ENCODE measurements at places on chromosomes 11 and 22.
A peak's percentile ranks its signal among the peaks of the same experiment; 100 is the strongest.

GRCh38 chr22:30074147-30074546 lies 6.1 kb upstream of the HORMAD2 start:
- no peak for DNase-seq

GRCh38 chr11:10728789-10729472 lies 22.1 kb upstream of the CTR9 start:
- no peak for DNase-seq

DNA sequence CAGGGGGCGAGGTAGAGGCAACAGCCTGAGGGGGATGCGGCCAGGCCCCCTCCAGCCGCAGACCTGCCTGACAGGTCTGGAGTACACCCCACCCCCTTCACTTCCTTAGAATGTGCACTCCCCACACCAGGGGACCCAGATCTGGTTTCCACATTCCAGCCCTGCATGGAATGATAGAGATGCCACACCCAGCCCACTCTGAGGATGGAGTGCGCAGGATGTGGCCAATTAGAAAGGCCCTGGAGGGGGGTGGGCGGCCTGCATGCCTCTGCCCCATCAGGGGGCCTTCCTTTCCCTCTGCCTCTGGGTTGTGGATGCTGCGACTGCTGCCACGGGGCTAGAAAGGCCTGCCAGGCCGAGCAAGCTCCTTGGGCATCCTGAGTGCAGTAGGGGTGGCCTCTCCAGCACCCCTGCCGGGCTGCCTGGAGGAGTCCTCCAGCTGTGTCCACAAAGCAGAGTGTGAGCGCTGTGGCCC lies 28.2 kb upstream of the MGAT3 start:
- DNase-seq, result no peak

DNA sequence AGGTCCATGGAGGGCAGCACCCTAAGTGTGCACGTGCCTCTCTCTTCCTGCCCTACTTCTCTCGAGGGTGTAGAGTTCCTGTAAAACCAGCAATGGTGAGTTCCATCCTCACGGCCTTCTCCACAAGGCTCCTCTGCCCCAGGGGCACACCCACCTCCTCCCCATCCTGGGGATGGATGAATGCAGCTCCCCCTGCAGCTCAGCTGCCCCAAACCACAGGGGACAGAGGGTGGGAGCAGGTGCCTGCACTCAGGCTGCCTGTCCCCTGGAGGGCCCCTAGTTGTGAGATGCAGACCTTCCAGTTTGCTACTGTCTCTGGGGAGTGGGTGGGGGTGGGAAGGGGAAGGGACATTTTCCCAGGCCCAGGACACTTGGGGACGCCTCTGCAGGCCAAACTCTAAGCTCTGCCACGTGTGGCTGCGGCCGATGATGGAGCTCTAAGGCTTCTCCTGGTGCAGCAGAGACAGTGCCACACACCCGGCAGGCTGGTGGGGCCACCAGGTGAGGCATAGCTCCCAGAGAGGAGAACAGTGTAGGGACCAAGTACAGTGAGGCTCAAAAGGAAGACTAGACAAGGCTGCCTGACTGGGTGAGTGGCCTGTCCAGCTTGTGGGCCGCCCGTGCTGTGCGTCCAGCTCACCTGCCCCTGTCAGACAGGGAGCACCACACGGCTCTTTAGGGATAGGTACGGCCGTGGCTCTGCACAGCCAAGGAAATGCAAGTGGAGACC lies 540.9 kb downstream of the TBC1D22A start:
- DNase-seq, result no peak

DNA sequence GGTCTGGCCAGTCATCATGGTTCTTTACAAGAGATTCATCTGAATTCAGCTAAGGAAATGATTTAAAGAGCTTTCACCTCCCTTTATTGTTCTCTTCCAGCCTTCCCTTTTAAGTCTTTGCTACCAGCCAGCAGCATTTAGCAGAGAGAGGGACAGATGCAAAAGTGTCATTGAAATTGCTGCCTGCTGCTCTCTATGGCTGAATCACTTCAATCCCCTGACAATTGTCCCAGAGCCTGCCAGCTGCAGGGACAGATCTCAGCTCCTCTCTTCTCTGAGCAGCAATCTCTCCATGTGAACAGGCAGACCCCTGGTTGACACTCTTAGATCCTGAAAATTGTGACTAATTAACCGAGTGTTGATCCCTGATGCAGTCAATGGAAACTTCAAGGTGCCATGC lies 816.9 kb upstream of the CCDC90B start:
- no peak for DNase-seq

DNA sequence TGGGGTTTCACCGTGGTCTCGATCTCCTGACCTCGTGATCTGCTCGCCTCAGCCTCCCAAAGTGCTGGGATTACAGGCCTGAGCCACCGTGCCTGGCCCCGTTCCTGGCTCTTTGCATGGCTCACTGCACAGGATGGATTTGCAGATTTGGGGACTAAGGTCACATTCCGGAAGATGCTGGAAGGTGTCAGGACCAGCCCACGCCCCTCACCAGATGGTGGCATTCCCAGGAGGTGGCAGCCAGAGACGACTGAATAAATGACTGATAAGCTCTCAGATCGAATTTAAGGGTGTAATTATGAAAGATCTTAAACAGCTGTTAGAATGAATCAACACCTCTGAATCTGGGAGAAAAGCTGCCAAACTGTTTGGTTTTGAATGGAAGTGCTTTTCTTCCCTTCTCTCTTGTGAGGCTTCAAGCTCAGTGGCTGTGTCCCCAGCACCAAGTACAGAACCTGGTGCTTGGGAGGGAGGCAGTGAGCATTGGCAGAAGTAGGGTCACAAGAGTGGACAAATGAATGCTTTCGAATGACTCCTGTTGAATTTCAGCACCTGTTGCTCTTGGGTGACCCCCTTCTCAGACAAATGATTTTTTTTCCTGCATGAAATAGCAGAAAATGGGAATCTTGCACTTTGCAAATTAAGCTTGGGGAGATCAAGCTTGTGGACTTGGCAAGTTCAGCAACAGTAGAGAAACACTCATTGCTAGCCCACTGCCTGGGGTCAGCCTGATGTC lies 69.6 kb downstream of the KIAA1671 start:
- DNase-seq, result no peak

DNA sequence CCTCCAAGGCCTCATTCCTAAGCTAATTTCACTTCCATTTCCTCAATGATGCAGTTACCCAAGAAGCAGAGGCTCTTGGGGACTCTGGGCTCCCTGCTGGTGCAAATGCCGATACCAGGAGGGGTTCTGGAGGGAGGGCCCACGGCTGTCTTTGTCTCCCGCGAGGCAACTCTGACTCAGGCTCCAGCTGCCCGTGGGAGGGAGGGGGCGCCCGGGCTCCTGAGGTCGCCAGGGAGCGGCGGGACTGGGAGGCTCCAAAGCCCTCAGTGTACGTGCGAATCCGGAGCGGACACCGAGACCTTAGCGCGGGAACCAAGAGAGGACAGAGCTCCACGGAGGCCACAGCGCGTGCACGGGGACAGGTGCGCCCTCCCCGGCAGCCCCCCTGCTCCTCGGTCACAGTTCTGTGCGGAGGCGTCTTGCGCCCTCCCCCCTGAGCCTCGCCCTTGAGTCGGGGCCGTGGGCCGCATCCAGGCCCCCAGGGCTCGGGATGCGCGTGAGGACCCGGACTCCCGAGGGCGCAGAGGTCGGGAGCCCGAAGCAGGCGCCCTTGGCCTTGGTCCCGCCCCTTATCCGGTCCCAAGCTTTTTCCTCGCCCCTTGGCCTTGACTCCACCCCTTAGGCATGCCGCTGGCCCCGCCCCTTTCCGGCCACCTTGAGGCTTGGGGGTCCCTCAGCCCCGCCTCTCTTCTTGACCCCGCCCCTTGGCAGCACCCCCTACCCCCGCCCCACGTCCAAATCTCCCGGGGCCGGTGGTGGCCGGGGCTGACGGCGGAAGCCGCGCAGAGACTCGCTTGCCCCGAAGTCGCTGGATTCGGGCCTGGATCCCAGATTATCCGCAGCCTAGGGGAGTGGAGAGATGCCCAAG lies 4.7 kb upstream of the SHISA8 start:
- DNase-seq, result peak; percentile 79

GRCh38 chr11:11071486-11071885 lies 213.6 kb upstream of the ZBED5 start:
- no peak for DNase-seq

GRCh38 chr11:65548395-65548794 lies 9.8 kb downstream of the LTBP3 start:
- DNase-seq, result no peak

DNA sequence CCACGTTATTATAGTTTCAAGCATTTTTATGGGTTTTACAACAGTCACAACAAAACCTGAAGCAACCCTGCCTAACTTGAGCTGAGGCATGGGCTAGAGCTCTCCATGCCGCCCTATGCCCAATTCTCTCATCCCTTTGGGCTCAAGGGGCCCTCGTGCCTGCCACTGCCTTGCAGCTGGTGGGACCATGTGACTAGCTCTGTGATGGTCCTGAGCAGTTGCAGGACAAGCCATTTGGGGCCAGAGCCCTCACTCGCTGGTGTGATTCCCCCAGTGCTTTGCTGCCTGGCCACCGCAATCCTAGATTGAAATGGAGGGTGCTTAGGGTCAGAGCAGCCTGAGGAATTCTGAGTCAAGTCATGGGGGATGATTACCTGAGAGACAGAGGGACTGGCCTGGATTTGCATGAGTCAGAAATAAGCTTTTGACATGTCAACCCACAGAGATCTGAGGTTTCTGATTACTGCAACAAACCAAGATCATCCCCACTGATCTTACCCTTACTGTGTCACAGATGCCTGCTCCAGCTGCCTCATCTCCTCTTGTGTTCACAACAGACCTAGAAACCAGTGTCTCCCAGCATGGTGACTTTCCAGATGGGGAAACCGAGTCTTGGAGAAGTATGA lies 323.7 kb downstream of the BRD1 start:
- no peak for DNase-seq

- no peak for DNase-seq
These were observed 392.5 kb downstream of the CTTN start for GRCh38 chr11:70790671-70791300.

DNA sequence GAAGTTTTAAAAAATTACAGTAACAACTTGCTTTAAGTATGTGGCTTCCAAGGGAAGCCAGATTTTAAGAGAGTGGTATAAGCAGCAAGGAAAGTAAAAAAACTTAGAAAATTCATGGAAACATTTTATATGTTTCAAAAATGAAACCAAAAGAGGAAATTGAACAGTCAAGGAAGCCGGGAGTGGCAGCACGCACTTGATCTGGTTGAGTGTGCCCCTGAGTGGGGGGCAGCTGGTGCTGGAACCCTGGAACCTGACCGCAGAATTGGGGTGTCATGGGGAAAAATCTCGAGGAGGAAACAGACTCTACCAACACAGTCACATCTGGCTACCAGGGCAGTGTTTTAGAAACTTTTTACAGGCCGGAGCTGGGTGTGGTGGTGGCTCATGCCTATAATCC lies 14.0 kb downstream of the MICALL1 start:
- DNase-seq, result no peak

DNA sequence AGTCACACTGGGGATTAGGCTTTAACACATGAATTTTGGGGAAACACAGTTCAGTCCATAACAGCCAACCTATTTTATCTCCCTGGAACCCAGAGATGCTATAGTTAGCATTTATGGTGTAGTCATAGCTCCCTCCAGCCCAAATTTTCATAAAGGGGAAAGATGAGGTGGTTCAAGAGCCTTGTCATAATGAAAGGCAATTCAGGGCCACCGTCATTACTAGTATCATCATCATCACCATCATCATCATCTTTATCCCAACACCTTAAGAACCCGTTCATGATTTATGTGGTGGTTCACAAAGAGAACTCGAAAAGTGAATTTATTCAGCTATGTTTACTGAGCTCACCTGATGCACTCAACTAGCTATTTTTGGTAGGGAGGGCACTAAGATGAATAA lies 2.4 kb upstream of the TUBA8 start:
- DNase-seq, result no peak

DNA sequence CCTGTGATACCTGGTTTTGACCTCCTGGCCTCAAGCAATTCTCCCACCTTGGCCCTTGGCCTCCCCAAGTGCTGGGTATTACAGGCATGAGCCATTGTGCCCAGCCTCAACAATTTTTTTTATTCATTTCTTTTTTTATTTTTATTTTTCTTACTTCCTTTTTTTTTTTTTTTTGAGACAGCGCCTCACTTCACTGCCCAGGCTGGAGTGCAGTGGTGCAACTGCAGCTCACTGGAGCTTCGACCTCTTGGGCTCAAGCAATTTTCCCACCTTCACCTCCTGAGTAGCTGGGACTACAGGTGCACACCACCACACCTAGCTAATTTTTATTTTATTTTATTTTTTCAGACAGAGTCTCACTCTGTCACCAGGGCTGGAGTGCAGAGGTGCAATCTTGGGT lies 25.5 kb upstream of the CECR2 start:
- DNase-seq, result no peak

- DNase-seq, result no peak
These were observed 789.6 kb downstream of the TBC1D22A start for GRCh38 chr22:47552024-47552423.

DNA sequence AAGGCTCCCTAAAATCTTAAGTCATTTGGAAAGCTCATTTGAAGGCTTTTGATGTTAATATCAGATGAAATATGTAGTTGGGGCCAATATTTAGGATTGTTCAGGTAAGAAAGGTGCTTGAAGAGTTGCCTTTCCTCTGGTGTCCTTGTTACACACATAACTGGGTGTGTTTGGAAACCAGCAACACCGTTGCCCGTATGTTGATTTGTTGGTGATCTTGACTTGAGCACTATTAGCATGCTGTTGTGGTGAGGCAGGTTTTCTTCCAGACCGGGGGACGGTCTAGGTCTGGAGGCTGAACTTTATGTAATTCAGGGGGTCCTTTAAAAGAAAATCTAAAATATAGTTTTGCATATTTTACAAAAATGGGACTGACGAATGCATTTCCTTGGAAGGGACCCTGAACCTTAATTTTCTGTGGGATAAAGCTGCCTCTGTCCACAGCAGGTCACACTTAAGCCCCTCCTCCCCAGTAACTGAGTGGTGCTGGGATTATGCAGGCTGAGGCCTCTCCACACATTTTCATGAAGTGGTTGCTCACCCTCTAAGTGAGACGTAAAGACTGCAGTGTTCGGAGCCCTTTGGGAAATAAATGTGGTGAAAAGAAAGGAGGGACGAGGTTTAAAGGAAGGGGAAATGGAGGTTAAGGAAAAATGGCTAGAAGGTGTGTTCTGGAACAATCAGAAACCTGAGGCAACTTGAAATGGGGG lies 1.8 kb downstream of the YWHAH start:
- DNase-seq, result no peak

- DNase-seq, result no peak
These were observed 428.3 kb upstream of the RAG2 start for GRCh38 chr11:37026326-37026725.

Measured in left colon (tissue), 2 donors.